ENCODE measurements at places on chromosomes 6 and 20.
A peak's percentile ranks its signal among the peaks of the same experiment; 100 is the strongest.

GRCh38 chr20:11137688-11138087 lies 463.9 kb upstream of the JAG1 start:
- DNase-seq, result no peak

- no peak for DNase-seq
Measured at GRCh38 chr6:158772851-158773371, 46.3 kb downstream of the EZR start.

- DNase-seq, result peak; percentile 71
Measured at GRCh38 chr6:109202409-109203264, 107.3 kb downstream of the CEP57L1 start.

- no peak for DNase-seq
Measured at GRCh38 chr6:12078014-12078413, 65.9 kb downstream of the HIVEP1 start.

DNA sequence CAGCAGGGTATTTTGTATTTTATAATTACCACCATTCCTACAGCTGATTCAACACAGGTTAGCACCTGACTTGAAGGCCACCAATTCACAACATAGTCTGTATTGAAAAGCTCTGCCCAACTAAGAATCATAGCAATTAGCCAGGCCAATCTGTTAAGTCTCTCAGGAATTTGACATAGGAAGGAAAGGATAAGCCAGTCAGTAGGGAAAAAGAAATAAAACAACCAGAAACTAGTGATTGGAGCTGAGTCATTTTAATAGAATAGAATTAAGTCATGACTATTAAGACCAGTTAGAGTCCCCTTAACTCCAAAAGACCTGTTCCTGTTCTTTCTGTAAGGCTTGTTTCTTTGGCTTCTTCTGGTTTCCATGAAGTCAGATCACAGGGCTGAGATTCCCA lies 8.1 kb downstream of the RANBP9 start:
- DNase-seq, result no peak

GRCh38 chr6:30744054-30744805 lies at the start of gene IER3:
IER3 (minus strand) TSS chr6:30744547; CDS start chr6:30744518, 29 bp downstream.
- DNase-seq, result peak; percentile 97

- peak; percentile 13 for DNase-seq
Measured at GRCh38 chr6:16420715-16421461, 182.5 kb downstream of the GMPR start.

GRCh38 chr6:42387336-42387735 lies 64.4 kb downstream of the TRERF1 start:
- no peak for DNase-seq

DNA sequence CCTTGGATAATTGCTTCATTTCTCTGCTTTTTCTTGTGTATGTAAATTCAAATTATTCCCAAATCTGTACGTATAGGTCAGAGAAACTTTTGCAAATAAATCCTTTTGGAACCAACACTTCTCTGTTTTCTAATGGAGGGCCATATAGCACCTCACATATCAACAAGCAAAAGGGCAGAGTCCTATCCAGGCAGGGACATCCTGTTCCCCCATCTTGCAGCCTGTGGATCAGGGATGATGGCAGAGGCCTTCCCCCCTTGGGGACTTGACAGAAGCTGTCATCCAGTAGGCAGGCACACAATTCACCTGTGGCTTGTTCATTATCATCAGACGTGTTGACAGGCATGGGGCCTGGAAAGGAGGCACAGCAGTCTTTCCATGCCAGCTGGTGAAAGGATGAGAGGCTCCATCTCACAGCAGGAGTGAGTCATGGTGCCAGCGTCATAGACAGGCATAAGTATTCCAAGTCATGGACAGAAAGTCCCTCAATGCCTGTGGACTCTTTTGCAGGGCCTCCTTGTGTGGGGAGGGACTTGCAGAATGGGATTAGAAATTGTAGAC lies 31.8 kb upstream of the PLEKHG1 start:
- peak; percentile 39 for DNase-seq

DNA sequence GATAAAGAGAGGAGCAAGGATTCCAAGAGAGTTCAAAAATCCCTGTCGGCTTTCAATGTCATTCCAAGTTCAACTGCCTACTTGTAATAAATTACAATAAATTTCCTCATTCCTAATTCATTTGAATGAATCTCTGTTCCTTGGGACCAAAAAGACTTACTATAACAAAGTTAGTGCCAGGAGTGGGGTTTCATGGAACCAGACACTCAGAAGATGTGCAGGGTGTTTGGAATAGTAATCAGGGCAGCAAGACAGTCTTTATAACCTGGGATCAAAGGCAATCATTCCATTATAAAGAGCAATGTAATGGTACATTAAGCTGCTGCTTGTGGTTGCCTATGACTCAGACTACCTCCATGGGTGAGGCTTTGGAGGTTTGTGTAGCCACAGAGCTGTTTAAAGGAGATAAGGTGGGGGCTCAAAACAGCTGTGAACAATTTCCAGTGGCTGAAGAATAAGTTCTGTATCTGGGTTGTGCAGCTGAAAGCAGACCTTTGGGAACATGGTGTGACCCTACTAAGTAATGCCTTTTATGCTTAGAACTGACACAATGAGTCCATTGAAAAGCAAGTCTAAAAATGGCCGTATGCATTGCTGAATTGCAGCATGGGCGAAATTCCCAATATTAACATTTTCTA lies 159.9 kb downstream of the LINC00237 start:
- DNase-seq, result peak; percentile 57

DNA sequence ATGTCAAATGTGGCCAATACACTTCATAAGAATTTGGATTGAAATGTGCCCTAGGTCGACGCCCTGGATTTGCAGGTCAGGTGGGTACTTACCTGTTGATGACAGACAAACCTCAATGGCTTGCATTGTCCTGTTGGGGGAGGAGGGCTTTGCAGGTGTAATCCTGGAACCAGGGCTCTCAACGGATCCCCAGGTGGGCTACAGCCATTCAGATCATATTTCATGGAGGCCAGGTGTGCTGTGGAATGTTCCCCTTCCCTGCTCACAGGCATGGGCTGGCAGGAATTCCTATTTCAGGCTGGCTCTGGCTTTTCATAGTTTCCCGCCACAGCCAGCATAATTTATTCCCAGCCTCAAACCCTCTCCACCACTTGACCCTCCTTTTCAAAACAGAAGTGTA lies 254.7 kb downstream of the SMOC2 start:
- DNase-seq, result no peak

DNA sequence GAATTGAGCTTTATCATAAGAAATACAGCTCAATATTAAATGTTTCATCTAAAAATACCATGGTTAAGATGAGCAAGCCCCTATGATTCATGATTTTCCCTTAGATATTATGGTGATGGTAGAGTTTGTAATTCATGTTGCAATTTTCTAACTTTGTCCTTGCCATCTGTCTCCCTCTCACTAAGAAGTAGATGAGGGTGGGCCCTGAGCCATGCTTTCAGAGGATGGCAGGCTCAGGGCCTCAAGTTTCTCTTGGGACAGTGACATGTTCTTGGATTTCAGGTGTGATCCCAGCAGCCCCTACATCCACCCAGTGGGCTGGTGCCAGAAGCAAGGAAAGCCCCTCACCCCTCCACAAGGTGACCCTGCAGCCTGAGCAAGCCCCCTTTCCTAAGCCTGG lies 25.6 kb downstream of the L3MBTL1 start:
- DNase-seq, result no peak

DNA sequence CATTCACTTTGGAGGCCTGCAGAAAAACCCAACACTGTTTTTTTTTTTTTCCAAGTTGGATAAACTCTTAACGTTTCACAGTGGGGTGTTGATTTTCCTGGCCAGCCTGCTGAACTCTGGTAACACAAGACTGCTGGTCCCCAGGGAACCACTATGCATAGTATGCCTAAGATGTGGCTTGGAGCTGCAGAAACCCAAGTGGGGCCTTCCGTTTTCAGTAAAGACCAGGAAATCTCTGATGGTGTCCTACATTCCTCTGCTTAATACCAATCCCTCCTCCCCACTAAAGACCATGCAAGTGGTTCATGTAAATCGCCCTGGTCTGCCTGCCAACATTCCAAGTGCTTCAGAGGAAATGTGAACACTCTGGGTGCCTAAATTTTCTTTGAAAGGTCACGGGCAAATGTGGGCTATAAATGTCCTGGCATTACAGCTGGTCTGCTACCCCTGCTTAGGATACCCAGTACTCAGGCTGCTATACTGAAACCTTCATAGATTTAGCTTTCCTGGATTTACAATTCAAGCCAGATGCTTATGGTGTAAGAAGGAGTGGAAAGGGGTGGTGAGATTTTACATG lies 615.4 kb downstream of the MAFB start:
- no peak for DNase-seq

DNA sequence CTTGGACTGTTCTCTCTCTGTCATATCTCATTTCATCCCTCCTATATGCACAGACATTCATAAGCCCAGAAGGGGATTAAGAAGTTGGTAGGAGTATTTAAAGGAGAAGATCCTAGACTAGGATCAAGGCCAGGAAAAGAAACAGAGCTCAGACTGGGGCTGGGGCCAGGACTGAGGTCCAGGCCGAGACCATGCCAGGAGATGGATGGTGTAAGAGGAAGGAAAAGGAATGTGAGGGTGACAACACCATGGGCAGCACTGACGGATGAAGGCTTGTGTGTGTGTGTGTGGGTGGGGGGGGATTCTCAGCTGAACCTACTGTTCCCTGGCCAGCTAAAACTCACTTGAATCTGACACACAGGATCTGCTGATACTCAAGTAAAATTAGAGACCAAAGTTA lies 182.1 kb downstream of the KIF6 start:
- DNase-seq, result no peak

DNA sequence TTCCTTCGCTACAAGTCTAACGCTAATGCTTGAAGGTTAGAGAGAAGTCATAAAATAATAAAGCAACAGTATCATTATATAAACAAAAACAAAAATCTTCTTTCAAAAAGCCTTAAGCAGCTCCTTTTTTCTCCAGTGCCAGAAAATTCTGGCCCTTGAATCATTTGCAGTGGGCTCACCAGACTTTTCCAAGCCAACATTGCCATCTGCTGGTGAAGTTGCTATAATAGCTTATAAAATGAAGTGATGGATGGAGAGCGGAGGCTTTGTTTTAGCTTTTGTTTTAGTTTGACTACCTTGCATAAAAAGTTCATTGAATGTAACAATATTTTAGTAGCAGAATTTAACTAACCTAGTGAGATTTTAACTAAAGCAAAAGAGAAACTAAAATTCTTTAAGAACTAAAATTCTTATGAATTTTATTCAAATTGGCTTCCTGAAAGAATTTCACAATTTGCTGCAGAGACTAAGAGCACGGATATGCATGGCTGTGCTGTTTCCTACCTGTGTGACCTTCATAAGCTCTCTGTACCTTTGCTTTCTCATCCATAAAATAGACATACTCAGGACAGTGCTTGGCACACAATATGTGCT lies 44.8 kb upstream of the SLC2A12 start:
- peak; percentile 69 for DNase-seq

DNA sequence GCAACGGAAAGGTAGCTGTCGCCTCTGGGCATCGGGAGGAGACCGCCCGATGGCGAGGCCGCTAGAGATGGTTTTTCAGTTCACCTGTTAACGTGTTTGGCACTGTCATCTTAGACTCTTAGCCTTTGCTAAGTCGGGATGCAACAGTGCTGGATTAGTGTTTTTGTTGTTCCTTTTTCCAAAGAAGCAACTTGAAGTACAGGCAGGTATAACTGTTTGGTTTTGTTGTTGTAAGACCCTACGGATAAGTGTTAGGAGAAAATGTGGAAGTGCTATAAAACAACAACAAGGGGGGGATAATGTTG lies 723 bp downstream of the MANEA start:
- no peak for DNase-seq

DNA sequence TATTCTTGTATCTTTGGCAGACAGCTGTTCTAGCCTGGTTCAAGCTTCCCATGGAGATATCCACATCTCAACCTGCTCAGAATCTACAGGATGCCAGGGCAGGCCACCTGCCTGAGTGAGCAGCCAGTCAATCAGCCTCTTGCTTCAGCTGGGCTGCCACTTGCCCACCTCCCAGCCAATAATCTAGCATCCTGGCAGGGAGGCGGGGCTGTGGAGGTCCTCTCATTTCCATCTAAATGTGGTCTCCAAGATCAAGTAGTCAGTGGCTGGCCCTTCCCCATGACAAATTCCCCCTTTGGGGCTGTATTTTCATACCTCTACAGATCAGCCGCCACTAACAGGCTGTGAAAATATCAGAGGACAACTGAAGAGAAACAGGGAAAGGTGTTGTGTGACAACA lies 33.0 kb upstream of the SPDEF start:
- DNase-seq, result no peak

DNA sequence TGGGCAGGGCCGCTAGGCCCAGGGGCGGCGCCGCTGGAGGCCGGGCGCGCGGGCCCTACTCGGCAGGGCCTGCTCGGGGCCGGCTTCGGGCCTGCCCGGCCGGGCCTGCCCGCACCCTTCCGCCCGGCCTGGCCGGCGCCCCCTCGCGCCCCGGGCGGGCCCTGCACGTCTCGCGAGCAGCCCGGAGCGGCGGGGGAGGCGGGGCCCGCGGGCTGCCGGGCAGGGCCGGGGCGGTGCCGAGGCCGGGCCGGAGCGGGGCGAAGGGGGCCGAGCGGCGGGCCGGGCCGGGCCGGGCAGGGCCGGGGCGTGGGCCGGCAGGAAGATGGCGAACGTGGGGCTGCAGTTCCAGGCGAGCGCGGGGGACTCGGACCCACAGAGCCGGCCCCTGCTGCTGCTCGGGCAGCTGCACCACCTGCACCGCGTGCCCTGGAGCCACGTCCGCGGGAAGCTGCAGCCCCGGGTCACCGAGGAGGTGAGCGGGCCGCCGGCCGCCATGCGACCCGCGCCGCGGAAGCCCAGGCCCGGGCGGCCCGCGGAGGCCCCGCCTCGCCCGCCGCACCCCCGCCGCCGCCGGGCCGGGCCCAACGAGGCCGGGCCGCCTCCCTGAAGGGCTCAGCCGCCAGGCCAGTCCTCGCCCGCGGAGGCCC lies at the start of gene NPEPL1:
NPEPL1 (plus strand) TSS at position 222 of the 647 bp plus-strand sequence; CDS start at position 323, 101 bp downstream.
- DNase-seq, result peak; percentile 84

DNA sequence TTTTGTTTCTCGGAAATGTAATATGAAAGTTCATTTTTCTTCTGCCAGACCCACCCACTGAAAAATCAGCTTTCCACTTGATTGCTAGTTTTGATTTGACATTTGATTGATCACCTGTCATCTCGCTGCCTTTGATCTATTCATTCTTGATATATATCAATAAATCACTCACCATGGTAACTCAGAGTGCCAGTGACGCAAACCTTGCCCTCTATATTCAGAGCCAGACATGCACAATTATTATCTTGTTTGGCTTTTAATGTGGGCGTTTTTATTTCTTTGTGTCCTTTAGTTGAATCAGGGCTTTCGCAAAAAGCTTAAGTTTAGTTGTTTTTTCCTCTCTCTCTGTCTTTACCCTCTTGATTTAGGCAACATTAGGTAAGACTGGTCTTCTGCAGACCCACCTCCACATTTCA lies 2.0 kb downstream of the TSHZ2 start:
- DNase-seq, result no peak

GRCh38 chr6:52144196-52145076 lies 41.7 kb upstream of the IL17A start:
- DNase-seq, result no peak

GRCh38 chr6:79640146-79641111 lies 9.3 kb downstream of the SH3BGRL2 start:
- DNase-seq, result no peak

GRCh38 chr6:39213195-39213920 lies 15.9 kb downstream of the KCNK5 start:
- DNase-seq, result no peak

GRCh38 chr6:112594886-112595594 lies 247.9 kb downstream of the RFPL4B start:
- no peak for DNase-seq

Measured in kidney tubule cell (primary cell).